AG08395 (cell line): ENCODE measurements at places on chromosomes 11 and 22.
A peak's percentile ranks its signal among the peaks of the same experiment; 100 is the strongest.

- DNase-seq = no peak
Measured at GRCh38 chr11:110778343-110778742, 66.1 kb upstream of the ARHGAP20 start.

GRCh38 chr11:131109257-131109656 lies 193.0 kb upstream of the SNX19 start:
- DNase-seq = peak; percentile 72

DNA sequence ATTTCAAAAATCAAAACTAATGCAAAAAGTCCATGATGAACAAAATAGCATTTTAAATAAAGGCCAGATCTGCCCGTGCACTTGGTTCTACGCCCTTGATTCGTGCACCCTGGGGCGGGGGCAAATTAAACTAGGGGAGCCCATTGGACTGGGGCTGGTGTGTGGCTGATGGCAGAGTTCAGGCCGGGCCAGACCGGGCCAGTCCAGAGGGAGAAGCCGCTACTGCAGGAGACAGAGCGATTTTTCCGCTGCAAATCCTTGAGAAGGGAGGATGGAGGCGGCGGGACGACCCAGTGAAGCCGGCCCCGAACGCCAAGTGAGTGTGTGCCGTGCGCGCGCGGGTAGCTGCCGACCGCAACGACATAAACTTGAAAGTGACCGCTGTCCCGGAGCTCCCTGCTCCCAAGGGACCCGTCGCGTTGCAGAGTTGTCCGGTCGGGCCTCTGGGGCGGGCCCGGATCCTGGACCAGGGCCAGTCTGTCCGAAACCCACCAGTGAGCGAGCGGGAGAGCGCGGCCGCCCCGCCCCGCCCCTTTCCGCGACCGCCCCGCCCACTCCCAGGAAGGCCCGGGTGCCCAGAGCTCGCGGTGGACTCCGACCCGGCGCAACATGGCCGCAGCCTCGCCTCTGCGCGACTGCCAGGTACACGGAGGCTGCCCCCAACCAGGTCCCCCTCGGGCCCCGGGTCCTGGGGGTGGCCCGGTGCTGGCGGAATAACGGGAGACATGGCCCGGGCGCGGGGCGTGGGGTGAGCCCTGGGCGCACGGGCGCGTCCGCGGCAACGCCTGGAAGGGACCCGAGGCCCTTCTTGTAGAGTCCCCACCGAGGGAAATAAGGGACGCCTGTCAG lies at the start of gene TTC38:
TSS of gene TTC38 (plus strand) at position 578 of the 849 bp plus-strand sequence. CDS start at position 610, 32 bp downstream.
- peak; percentile 98 for DNase-seq

- peak; percentile 64 for DNase-seq
Measured at GRCh38 chr11:76629853-76630599, 40.5 kb downstream of the LRRC32 start.

- DNase-seq = no peak
Measured at GRCh38 chr11:134207538-134208239, 16.1 kb downstream of the NCAPD3 start.

DNA sequence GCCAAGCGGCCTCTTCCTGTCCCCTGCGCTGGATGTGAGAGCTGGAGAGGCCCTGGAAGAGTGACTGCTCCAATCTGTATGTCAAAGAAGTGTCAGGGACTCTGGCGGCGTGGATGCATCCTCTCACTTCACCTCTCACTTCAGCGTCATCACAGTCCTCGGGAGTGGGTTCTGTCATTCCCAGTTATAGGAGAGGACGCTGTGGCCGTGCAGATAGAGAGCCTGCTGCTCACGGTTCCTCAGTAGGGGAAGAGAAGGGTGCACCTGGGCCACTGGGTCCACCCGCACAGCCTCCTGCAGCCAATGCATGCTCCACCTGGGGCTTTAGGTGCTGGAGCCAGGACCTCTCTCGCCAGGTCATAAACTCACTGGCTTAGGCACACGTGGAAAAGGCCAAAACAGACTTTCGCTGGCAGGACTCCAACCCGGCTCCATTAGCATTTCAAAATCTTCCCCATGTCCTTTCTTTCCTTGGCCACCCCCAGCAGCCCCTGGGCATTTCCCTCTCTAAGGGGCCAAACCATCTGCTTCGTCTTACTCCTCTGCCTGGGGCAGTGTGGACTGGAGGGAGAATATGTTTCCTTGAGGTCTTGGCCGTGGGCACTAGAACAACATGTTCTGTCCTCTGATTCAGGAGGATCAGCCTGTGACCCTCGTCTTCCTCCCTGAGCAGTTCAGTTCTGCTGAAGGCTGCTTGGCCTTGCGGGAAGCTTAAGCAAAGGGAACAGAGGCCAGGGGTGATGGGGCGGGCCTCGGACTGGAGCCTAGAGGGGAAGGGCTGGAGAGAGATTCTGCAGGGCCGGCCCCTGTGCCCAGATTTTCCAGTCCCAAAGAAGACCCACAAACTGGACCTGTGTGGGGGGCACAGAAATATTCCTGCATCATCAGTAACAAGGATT lies 57.8 kb downstream of the ST14 start:
- DNase-seq = no peak

- no peak for DNase-seq
Measured at GRCh38 chr22:29184849-29185490, 20.7 kb upstream of the EMID1 start.

GRCh38 chr11:28736256-28736655 lies 628.1 kb downstream of the METTL15 start:
- no peak for DNase-seq

GRCh38 chr11:8652140-8652539 lies 30.3 kb downstream of the TRIM66 start:
- peak; percentile 95 for DNase-seq

DNA sequence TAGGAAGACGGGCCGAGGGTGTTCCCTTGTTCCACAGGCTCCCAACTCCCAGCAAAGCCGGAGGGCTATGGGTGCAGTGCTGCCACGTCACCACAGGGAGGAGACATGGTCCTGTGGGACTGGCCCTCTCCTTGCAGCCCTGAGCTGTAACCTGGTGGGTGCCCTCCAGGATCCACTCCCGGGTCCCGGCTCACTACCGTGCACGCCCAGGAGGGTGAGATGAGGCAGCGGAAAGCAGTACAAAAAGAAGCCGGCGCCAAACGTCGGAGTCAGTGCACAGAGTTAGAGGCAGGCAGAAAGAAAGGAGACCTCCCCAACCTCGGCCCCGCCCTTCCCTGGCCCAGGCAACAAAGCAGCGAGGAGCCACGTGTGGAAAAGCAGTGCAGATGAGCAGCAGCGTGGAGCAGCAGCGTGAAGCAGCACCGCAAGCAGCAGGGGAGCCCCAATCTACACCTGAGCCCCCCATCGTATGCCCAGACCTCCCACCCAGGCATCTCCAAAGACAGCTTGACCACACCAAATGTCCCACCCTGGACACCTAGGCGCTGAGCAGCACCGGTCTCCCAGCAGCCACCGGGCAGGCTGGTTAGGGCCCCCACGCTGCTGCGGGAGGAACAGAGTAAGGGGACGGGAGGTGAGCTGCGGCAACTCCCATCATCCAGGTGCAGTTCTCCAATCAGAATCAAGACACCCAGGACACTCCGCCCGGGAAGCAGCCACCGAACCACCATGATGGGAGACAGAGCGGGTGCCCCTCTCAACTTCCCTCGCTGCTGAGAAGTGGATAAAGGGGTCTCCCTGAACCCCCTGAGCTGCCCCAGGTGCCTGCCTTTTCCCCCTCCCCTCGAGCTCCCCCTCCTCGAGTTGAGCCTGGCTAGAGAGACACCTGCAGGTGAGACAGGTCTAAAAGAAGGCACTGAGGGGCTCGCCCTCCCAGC lies 28.8 kb downstream of the IGSF9B start:
- DNase-seq = peak; percentile 90

DNA sequence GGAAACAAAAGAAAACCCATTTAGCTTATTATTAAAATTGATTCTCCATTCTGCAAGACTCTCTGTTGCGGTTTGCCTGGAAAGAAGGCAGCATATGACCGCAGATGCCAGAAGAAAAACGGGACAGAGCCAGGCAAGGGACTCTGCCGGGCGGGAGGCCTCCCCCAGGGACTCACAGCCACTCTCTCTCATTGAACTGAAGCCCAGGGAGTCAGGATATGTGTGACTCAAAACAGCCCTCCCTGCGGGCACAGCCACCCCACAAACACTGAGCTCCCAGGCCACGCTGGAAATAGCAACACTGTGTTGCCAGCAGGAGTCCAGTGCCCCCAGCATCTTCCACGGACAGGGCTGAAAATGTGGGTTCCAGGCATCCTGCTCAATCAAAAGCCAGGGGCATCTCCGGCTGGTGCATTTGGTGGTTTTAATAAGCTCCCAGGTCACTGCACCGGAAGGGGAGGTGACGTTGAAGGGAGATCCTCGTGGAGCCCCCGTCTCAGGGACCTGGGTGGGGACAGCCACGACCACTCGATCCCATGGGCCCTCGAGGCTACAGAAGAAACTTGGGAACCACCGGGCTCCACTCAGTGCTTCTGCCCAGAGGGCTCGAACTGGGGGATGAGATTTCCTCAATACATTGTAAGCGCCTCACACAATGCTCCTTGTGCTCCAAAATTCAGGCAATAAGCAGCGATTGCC lies 624.5 kb downstream of the TBC1D22A start:
- no peak for DNase-seq

DNA sequence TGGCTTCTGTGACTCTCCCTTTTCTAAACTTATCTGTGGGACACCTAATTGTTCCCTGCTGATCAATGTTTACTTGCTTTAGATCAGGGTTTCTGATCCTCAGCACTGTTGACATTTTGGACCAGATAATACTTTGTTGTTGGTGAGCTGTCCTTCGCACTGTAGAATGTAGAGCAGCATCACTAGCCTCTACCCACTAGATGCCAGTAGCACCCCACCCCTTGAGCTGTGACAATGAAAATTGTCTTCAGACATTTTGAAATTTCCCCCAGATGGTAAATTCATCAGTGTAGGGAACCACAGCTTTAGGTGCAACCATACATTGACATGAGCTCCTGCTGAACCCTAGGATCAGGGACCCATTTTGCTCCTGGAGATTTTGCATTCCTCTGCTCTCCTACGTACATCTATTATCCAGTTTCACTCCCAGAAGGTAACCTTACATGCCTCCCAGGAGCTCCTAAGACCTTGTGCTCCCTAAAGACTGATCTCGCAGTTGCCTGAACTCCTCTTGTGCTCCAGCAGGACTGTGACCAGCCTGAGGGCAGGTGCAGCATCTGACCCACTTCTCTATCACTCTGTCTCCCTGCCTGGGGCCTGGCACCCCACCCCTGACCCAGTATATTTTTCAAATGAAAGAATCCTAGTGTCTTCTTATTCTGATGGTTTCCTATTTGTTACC lies 107.8 kb downstream of the FAR1 start:
- no peak for DNase-seq

- peak; percentile 69 for DNase-seq
Measured at GRCh38 chr11:32006799-32007388, 84.0 kb upstream of the RCN1 start.

- DNase-seq = no peak
Measured at GRCh38 chr11:124311269-124311668, 2.5 kb downstream of the OR8D1 start.

DNA sequence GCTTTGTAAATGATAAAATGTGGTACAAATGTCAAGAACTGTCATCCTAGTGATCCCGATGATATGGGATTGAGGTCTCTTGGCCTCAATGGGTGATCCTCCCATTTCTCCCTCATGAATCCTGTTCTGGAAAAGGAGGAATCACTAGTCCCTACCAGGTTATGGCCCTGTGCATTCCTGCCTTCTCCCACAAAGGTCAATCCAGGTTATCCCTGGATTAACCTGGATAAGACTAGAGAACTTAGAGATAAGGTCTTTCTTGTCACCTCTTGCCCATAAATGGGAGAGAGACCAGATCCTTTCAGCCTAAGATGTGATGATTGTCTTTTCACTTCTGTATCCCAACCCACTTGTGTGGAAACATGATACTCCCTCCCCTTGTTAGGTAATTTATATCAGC lies 396.7 kb downstream of the BUD13 start:
- DNase-seq = no peak

GRCh38 chr11:106415510-106415909 lies 338.0 kb downstream of the AASDHPPT start:
- DNase-seq = no peak
